ENCODE measurements at places on chromosomes 2 and 18.
A peak's percentile ranks its signal among the peaks of the same experiment; 100 is the strongest.

- no peak for DNase-seq
Measured at GRCh38 chr18:10153924-10154752, 240.3 kb downstream of the VAPA start.

DNA sequence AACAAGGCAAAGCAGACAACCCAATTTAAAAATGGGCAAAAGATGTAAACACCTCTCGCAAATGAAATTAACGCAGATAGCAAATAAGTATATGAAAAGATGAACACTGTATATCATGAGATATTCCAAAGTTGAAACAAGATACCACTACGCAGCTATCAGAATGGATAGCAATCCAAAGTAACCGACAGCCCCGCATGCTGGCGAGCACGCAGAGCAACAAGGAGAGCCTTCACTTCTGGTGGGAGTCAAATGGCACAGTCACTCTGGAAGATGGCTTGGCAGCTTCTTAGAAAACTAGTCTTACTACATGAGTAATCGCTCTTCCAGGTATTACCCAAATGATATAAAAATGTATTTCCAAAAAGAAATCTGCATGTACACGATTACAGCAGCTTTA, 1.4 kb downstream of the NDUFA10 start:
- no peak for DNase-seq

DNA sequence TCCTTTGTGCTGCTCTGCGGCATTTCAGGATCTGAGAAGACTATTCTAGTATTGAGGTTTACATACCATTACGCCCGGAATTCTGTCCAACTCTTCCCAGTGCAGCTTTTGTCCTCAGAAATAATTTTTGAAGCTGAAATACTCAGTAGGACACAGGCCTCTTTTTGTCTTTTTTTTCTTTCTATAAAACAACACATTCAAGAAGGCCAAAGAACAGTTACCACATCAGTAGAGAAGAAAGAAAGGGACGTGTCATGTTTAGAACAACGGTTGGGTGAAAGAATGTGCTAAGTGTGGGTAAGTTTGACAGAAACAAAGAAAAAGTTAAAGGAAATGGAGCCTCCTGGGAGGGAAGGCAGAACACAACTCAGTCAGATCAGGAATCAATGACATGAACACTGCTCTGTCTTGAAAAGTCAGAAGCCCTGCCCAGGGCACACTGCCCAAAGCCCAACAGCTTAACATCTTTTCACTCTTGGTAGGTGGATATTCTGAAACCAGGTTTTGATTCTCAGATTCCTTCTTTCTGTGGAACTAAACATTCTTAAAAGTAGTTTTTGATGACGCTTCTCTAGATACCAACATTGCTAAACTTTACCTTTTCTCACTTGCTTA, 198.6 kb upstream of the CWC22 start:
- no peak for DNase-seq

GRCh38 chr2:107657049-107657448, 169.6 kb upstream of the RGPD4 start:
- no peak for DNase-seq

- no peak for DNase-seq
Measured at GRCh38 chr18:30929718-30930117, 112.8 kb downstream of the DSC3 start.

DNA sequence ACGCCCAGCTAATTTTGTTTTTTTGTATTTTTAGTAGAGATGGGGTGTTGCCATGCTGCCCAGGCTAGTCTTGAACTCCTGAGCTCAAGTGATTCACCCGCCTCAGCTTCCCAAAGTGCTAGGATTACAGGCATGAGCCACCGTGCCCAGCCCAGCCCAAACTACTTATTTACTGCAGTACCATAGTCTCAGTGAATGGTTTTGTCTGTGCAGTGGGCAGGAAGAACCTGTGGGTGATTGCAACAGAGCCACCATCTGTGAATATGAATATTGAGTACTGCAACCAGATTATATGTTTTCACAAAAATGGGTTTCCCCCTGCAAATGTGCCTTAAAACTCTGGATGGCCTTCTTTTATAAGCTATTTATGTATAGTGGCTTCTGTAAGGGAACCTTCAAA, 9.1 kb downstream of the MPPE1 start:
- DNase-seq, result no peak

DNA sequence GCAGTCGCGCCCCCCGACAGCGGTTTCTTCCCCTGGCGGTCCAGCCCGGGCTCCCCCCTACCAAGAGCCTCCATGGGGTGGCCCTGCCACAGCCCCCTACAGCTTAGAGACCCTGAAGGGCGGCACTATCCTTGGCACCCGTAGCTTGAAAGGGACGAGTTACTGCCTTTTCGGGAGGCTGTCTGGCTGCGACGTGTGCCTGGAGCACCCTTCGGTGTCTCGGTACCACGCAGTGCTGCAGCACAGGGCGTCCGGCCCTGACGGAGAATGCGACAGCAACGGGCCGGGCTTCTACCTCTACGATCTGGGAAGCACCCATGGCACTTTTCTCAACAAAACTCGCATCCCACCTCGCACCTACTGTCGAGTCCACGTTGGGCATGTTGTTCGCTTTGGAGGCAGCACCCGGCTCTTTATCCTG, 475 bp downstream of the SLC4A1AP start:
- DNase-seq, result peak; percentile 8

- DNase-seq, result no peak
Measured at GRCh38 chr2:197121756-197122385, 188.7 kb downstream of the ANKRD44 start.

DNA sequence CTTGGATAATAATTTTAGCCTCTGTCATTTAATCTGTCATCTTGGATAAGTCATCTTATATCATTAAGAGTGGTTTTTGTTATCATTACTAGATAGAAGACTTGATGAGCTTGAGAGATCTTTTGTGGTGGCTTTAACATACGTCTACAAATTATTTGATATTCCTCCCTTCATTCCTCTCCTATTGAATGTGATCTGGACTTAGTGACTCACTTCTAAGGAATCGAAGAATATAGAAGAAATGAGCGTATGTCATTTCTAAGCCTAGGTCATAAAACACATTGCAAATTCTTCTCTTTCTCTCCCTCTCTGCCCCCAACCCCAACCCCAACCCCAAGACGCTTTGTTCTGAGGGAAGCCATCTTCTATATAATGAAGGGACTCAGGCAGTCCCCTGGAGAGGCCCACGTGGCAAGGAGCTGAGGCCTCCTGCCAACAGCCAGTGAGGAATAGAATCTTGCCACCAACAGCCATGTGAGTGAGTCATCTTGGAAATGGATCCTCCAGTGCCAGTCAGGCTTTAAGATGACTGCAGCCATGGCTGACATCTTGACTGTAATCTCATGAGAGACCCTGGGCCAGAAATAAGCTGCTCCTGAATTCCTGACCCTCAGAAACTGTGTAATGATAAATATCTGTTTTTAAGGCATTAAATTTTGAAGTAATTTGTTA, 221.6 kb upstream of the SP5 start:
- DNase-seq, result no peak

DNA sequence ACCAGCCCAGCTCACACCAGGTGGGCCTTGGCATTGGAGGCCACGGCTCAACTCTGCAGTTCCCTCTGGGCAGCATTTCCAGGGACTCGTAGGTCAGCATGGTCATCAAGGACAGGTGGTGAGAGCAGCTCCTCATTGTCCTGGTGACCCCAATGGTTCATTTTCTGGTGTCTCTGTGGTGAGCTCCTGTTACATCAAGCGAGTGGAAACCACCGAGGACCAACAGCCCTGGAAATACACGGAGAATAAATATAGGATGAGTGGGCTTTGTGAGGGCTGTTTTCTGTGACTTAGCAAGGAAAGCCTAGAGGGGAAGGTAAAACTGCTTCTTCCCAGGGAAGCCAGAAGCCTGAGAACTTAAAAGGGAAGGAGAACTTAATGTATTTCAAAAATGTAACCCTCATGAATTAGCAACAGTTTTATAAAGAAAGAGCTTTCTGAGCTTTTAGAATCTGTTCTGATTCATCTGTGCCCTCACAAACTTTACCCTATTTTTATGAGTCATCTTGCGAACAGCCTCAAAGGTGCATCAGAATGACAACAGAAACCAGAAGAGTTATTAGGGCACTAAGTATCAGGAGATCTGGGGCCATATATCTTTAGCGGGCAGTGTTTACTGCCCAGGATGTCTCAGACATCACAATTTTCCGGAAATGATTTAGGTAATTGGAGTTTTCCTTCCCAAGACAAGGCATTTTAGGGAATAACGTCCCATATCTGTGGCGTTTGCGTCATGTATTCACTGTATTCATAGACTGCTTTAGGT, 18.7 kb downstream of the C2orf92 start:
- no peak for DNase-seq

- no peak for DNase-seq
Measured at GRCh38 chr2:18959952-18960717, 370.8 kb upstream of the NT5C1B start.

GRCh38 chr2:236820763-236821344, 251.2 kb downstream of the ACKR3 start:
- no peak for DNase-seq

- no peak for DNase-seq
Measured at GRCh38 chr18:72530622-72531021, 13.5 kb downstream of the CBLN2 start.

- DNase-seq, result no peak
Measured at GRCh38 chr2:23375448-23375847, 9.5 kb upstream of the KLHL29 start.

DNA sequence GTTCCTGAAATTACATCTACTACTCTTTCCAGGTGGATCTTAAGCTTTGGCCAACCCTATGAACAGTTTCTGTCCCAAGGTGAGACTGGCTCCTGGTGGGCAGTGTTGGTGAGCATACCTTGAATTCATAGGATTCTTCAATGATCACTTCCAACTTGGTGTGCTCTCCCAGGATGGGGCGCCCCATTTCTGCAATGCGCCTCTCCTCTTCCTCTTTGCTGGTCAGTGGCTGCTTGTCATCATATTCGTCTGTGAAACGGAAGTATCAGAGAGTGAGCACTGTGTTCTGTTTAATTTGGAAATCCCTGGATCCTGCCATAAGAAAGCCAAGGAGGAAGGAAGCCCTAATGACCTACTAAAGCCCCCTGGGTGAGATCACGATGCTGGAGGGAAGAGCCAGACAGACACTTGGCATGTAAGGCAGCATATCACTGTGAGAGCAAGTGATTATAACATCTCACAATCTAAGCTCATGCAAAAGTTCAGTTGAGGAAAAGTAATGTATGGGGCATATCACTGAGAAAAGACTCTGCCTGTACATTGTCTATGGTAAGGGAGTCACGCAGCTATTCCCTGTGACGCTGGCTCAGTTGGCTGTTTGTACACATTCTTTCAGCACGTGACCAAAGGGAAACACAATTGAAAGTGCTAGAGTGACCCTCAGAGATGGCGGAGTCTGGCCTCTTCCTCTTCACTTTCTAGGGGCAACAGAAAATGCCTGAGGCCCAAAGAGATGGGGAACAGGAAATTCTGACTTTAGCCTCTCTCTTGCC, 287.0 kb downstream of the SLC8A1 start:
- DNase-seq, result no peak

DNA sequence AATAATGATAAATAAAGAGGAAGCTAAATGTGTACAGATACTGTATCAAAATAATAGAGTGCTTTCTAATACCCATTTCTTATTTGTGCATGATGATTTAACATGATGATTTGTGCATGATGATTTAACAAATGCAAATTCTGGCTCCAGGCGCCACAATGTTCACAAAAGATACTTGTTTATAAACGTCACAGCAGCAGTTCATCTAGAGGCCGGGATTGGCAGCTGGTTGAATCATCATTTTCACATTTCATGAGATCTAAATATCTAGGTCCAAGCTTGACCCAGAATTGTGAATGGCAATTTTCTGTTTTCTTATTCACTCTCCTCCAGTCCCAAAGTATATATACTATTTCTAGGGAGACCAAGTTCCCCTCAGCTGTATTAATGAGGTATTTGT, 322.0 kb downstream of the SUCLG1 start:
- no peak for DNase-seq
